ENCODE measurements at places on chromosomes 5 and 9.

GRCh38 chr9:2260417-2261306 is 245.5 kb downstream of the SMARCA2 start:
- no peak for DNase-seq

DNA sequence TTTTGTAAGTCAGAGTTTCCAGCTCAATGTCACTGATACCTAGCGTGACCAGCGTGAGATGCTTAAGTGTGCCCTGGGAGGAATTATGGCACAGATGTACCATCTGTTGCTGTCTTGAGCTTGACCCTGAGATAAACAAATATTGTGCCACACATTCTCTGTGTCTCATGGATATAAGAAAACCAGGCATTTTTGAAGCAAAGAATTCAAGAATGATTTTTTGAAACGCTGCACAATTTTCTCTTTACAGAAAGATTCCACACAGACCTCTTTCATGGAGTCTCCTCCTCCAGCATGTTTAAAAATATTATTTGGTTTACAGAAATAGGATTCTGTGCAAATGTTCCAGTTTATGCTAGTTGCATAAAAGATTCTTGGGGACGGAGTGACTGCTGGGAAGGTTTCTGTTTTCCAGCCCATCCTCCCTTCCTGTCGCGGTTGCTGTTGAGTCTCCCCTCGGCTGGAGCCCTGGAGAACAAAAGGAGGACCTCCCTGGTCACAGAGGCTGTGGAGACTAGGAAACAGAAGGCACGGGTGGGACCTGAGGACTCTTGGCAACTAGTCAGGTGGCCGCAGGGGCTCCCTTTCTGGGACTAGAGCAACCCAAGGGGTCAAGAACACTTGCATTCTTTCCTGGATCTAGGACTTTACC is 120.8 kb downstream of the RASGRF2 start:
- DNase-seq = no peak

- DNase-seq = peak; percentile 5
These were observed 72.3 kb upstream of the NIPAL4 start for GRCh38 chr5:157387683-157388093.

DNA sequence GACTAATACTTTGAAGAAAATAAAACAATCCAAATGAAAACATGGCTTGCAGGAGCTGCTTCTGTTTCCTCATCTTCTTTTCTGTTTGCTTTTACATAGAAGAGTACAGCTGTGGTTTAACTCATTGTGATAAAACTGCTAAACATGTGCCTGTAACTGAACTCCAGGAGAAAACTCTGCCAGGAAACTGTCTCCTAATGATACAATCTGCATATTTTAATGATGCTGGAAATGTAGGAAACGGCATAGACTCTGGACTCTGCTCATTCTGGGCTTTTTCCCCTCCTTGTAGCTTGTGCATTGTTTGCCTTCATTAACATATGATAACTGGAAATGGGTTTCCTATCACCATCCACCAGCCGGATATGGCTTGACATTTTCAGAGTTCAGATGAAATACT is 813.3 kb upstream of the WWC1 start:
- no peak for DNase-seq

DNA sequence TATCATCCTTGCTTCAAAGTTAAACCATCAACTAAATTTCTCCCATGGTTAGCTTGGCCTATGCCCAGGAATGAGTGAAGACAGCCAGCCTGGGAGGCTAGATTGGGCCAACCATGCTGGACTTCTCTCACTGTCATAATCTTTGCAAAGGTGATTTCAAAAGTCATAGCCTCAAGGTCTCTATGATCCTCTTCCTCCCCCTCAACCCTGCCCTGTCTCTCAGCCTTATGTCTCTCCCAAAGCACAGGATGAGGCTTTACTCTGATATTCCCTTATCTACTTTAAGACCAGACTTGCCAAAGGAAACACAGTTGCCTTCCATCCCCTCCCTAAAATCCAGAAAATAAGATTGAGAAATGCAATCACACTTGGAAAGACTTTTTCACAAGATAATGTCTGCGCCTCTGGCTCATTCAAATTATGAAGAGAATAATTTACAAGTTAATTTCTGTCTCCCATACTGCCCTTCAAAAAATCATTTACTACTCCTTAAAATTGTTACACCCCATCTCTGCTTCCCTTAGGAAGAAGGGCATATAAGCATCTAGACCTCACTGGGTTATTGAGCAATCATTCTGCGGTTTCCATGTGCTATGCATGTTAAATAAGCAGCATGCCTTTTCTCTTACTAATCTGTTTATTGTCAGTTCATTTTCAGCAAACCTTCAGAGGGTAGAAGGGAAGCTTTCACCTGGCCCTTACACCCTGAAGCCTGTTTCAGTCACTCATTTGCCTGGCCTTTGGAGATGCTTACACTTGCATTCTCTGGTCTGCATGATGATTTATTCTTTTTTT is 113.8 kb upstream of the ANKRD55 start:
- peak; percentile 67 for DNase-seq

- no peak for DNase-seq
These were observed 5.3 kb downstream of the SLC4A9 start for GRCh38 chr5:140365282-140365681.

DNA sequence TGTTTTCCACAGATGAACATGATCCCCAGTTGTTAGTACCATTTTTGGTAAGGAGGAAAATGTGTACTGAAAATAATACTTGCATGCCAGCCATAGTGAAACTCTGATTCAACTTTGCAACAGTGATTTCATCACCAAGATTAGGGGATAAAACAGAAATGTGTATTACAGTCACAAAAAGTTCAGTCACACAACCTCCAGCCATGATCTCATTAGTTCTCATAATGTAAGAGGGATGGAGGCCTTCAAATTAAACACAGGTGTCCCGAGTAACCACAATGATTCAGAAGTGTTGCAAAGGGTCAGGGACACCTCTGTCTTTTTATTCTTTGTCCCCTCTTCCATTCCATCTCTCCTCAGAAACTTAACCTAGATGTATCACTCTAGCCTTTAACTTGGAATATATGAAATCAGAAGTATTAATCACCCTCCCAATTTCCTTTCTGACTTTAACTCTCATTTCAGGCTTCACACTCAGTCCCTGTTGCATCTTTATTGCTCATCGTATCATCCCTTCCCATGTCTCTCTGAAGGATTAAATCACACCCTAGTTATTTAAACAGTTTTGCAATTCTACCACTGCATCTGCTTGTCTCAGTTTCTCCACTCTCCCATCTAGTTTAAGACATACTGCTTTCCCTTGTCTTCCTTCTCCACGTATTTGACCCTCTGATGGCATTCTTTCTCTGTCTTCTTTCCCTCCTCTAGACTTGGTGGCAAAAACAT is 291.2 kb downstream of the ADAMTS6 start:
- DNase-seq = no peak

DNA sequence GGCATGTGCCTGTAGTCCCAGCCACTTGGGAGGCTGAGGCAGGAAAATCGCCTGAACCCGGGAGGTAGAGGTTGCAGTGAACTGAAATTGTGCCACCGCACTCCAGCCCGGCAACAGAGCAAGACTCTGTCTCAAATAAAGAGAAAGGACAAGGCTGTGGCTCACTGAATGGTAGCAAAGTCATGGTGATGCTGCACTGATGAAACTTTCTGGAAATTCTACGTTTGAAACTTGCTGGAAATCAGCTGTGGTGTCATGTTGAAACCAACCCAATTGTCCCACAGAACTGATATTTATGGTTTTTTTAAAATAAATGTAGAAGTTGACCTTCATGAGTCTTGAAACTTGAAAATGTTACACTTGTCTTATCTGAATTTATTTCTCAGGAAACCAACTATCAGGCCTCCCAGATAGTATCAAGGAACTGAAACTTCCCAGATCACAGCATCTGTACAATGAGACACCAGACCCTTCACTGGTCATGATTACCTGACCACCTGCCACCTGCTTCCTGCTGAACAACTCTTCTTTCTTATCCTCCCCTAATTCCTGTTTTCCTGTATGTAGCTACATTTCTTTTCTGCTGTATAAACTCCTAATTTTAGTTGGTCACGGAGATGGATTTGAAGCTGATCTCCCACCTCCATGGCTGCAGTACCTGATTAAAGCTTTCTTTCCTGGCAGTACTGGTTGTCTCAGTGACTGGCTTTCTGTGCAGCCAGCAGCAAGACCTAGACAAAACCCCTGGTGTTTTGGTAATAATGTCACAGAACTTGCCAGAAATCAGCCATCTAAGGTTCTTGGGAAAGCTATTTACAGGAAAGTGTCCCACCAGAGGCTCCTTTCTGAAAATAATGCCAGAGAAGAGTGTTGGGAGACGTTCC is 5.6 kb upstream of the TBC1D13 start:
- peak; percentile 63 for DNase-seq

DNA sequence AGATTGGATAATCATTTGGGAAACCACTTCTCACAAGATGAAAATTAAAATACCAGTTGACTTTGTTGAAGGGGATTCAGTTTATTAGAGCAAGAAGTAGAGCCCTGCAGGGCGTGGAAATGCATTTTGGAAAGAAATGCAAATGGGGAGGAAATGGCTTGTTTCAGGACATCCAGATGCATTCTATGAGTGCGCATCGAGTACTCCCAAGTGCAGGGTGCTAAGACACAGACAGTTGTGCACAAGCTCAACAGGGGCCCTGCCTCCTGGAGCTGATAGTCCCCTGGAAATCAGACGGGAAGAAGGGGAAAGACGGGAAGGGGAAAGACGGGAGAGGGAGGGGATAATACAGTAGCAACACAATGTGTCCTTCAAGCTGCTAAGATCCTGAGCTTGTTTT is 64.0 kb downstream of the NSUN2 start:
- no peak for DNase-seq

- DNase-seq = peak; percentile 1
These were observed 1.3 kb downstream of the SEC16A start for GRCh38 chr9:136481558-136481957.

- DNase-seq = no peak
These were observed 9.9 kb downstream of the DAB2IP start for GRCh38 chr9:121661328-121661727.

GRCh38 chr5:142106061-142106460 is 2.5 kb upstream of the NDFIP1 start:
- no peak for DNase-seq

DNA sequence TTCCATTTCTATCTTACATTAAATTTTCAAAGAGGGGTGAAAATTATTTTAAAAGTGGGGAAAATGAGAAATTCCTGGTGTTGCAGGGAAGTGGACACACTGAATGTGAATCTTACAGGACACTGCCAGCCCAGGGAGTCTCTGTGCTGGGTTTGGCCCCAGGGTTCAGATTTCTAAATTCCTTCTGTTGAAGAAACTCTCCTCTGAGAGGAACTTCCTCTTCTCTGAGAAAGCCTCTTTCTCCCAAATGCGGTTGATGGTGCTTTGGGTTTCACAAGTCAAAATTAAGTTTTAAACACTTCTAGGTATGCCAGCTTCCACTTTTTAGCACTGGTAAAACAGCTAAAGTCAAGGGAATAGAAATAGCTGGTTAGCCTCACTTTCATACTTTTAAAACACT is 317.9 kb upstream of the ITGA1 start:
- DNase-seq = peak; percentile 1

GRCh38 chr5:41598011-41598410 is 87.6 kb upstream of the PLCXD3 start:
- DNase-seq = no peak

GRCh38 chr9:70442328-70442848 is 27.9 kb upstream of the KLF9 start:
- no peak for DNase-seq

GRCh38 chr5:10729320-10730042 is 31.6 kb downstream of the DAP start:
- no peak for DNase-seq

GRCh38 chr5:15133456-15133965 is 261.9 kb upstream of the ANKH start:
- no peak for DNase-seq

GRCh38 chr5:172886476-172886875 is 52.4 kb downstream of the ERGIC1 start:
- no peak for DNase-seq

DNA sequence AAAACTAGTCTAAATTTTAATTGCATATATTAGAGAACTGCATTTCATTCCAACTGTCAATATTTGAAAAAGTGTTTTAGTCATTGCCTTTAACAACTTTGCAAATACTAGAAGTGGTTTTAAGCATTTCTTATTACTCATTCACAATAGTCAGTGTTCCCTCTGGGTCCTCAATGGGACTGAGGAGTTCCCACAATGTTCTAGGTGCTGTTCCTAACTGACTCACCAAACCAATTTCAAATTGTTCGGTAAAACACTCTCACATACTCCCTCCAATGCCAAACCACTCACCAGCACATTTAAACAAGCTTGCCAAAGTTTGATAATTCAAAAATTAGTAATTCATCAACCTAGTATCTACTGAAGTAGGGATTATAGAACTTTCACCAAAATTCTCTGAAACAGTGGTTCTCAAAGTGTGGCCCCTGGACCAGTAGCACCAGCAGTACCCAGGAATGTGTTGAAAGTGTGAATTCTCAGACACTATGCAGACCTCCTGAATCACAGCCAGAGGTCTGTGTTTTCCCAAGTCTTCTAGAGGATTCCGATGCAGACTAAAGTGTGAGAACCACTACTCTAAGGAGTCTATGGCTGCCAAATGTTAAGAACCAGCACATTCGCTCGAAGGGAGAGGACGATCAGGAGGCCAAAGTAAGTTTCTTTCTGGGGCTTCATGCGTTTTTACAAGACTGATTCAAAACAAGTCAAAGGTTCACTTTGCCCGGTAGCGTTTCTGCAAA is 72.8 kb downstream of the APBA1 start:
- no peak for DNase-seq

DNA sequence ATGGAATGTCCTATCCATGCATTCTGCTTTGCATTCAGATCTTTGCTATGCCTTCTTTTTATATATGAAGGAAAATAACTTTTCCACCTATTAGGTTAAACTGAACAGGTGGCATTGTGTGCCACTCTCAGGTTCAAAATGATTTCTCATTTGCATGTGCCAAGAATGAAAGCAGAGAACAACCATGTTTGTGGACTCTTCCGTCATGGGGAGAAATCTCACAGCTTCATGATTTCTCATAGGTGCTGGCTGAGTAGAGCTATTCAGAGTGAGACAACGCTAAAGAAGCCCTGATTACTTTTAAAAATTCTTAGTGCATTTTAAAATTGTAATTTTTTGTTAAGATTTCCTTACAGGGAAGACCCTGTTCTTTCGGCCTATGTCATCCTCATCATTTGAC is 472.1 kb downstream of the RASEF start:
- DNase-seq = no peak

GRCh38 chr9:118510711-118511110 is 806.5 kb downstream of the TLR4 start:
- DNase-seq = no peak

GRCh38 chr9:75531588-75531987 is 358.9 kb upstream of the PCSK5 start:
- DNase-seq = no peak

Measured in inflammatory macrophage treated with lipopolysaccharide for 1 hour (primary cell).